Activated gamma-delta T cell (primary cell): ENCODE measurements at places on chromosomes 2 and 18.

GRCh38 chr2:235262750-235263149 lies 231.1 kb upstream of the AGAP1 start:
- no peak for DNase-seq

GRCh38 chr2:215780907-215781685 lies 232.3 kb downstream of the MREG start:
- DNase-seq: no peak

GRCh38 chr2:227106845-227107759 lies 56.9 kb downstream of the COL4A4 start:
- no peak for DNase-seq

DNA sequence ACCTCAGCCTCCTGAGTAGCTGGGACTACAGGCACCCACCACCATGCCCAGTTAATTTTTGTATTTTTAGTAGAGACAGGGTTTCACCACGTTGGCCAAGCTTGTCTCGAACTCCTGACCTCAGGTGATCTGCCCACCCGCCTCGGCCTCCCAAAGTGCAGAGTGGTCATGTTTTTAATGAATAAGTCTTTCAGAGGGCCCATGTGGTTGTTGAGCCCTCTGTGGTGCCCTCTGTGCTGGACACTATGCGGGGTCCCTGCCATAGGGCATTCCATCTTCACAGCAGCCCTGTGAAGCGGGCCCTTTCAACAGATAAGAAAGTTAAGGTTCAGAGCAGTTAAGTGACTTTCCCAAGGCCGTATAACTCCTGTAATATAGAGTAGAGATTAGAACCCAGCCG lies 25.9 kb downstream of the MYO7B start:
- no peak for DNase-seq

- no peak for DNase-seq
These were observed 16.6 kb downstream of the NPPC start for GRCh38 chr2:231909631-231910030.

- DNase-seq: no peak
These were observed 68.1 kb upstream of the SPRED2 start for GRCh38 chr2:65500310-65501040.

GRCh38 chr2:215898363-215898762 lies 115.0 kb downstream of the MREG start:
- DNase-seq: no peak

GRCh38 chr2:239175181-239175580 lies 225.6 kb downstream of the HDAC4 start:
- DNase-seq: no peak

DNA sequence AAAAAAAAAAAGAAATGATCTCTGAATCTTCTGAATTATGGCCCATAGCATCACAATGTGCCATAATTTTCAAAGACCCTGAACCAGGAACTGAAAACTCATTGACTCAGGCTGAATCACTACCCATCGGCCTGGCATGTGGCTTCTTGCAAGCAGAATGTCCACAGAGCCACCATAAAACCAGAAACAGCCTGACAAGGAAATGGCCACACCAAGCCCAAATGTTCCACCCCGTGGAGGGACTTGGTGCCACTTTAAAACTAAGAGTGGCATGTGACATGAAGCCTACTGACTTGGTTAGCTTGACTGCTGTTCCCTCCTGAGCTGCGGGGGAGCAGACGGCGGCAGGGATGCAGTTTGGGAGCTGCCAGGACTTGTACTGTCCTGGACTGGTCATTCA lies 71.2 kb upstream of the RBM44 start:
- DNase-seq: no peak

GRCh38 chr2:143513081-143513480 lies 383.9 kb downstream of the ARHGAP15 start:
- DNase-seq: no peak

DNA sequence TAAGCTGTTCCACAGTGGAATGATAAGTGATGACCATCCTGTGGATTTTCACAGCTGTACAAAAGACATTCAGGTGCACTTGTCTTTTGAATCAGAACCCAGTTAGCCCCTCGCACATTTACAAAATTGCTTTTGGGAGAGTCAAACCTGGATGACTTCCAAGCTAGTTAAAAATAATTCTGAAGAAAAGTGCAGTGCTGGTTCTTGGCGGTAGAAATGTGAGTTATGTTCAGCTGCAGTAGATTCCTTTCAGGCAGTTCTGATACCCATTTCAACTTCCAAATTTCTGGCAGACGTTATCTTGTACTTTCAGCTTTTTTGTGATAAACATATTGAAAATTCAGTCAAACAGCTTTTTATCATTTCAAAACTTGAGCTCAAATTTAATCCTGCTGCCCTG lies 324.7 kb downstream of the NRXN1 start:
- no peak for DNase-seq

- DNase-seq: no peak
These were observed 58.2 kb downstream of the PPP1R1C start for GRCh38 chr2:182043861-182044260.
